ENCODE measurements at places on chromosomes 5 and 9.

DNA sequence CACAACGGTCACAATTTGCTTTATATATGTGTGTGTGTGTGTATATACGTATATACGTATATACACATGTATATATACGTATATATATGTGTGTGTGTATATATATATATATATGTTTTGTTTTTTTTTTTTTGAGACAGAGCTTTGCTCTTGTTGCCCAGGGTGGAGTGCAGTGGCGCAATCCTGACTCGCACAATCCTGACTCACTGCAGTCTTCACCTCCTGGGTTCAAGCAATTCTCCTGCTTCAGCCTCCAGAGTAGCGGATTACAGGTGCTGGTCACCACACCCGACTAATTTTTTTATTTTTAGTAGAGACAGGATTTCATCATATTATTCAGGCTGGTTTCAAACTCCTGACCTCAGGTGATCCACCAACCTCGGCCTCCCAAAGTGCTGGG, 3.1 kb downstream of the RNF38 start:
- no peak for DNase-seq

DNA sequence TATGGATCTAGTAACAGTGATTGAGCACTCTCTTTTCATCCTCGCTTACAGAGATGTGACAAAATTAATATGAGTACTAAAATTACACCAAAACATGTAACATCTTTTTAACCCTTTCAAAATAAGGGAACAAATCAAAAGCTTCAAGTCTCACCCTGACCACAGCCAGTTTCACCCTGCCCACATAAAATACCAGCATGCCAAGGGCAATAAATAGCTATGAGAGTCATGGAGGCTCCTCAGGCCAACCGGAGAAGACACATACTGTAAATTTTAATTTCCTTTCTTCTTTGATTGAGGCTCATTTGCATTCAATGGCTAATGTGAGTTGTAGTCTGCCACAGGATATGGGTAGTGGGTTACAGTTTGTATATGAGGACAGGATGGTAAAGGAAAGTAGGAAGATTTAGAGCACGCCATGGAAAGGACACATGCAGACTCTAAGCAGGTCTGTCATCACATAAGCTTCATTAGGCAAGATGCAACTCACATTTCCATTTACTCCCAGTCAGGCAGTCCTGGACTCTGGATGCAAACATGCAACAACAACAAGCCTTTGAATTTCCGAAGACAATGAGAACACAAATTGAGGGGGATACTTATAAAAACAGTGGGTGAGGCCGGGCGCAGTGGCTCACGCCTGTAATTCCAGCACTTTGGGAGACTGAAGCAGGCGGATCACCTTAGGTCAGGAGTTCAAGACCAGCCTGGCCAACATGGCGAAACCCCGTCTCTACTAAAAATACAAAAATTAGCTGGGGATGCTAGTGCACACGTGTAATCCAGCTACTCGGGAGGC, 11.3 kb downstream of the IL4 start:
- no peak for DNase-seq

- no peak for DNase-seq
Measured at GRCh38 chr5:33726422-33727165, 165.2 kb downstream of the ADAMTS12 start.

DNA sequence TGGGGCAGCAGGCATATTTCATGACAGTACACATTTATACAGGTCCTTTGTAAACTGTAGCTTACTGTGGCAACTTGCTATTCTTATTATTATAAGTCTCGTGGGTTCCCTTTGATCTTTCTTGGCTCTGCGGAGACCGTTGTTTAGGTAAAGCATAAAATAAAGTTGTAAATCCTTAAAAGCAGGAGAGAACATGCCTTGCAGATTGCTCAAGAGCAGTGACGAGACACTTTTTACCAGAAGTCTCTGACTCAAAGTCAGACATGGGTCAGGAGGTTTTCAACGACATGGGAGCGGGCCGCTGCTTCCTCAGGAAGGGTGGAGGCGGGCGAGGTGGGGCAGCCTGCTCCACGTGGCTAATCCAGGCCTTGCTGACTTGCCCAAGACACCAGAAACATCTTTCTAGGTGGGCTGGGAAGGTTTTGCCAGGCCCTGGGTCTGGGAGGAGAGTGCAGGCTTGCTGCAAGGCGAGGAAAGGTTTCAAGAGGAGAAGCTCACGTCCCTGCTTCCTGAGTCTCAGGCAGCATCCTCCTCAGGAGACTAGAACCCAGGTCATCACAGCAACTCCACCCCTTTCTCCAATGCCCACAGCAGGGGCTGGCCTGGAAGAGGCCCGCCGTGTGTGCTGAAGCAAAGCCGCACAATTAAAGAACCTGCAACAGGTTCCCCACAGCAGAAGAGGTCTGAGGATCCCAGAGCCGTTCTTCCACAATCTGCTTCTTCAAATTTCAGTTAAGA, 6.5 kb downstream of the TBC1D2 start:
- no peak for DNase-seq

DNA sequence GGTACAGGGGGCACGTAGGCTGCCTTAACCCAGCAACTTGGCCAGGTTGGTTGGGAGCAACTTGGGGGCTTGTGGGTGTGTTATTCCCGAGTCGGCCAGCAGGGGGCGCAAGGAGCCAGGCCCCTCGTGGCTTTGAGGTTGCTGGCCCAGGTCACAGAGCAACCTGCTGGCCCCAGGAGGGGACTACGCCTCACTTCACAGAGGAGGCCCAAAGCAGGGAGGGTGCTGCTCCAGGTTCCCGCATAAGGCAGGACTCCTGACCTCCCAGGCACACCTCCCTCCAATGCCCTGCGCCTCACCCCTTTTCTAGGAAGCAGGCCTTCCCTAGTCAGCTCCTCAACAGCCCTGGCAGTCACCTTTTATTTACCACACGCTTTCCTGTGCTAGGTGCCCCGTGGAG, 18.1 kb downstream of the KYAT1 start:
- peak; percentile 77 for DNase-seq

- DNase-seq = no peak
Measured at GRCh38 chr5:35538198-35538931, 79.3 kb upstream of the SPEF2 start.

GRCh38 chr9:109517901-109518377, 19.8 kb upstream of the PTPN3 start:
- DNase-seq = no peak

GRCh38 chr5:72107901-72108201, 576 bp downstream of the MAP1B start:
- no peak for DNase-seq

DNA sequence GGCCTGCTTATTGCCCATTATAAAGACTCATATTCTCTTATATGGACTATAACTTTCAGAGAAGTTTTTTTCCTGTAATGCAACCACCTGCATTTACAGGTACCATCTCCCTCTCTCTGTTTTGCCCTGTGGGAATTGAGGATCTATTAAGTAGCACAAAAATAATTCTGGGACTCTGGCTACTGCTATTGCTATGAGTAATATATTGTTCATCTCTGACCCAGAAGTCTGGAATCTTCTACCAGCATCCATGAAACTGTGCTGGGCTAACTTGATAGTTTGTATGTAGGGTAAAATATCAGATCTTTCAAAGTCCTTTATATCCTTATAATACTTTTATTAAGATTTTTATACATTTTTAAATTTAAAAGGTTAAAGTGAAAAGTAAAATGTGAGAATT, 607.2 kb downstream of the EFNA5 start:
- no peak for DNase-seq

Measured in activated T-helper 1 cell treated with anti-CD3 and anti-CD28 coated beads, Interleukin-2, amount 50 U/mL, for 16 hours (primary cell).